ENCODE measurements at places on chromosomes 6 and 20.

DNA sequence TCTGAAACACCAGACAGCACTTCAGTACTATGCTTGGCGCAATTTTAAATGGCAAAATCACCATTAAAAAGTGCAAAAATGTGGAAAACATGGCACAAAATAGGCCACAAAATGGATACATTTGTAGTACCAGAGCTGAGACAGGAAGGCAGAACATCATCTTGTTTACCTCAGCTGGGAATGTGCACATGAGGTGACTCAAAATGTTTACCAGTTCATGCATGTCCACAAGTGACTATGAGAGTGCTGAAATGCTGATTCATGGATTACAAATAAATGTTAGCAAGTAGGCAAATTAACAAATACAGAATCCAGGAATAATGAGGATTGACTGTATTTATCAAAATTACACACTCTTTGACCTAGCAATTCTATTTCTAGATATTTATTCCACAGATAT, 201.6 kb downstream of the ISM1 start:
- DNase-seq, result no peak

GRCh38 chr6:30914076-30914853, at the start of gene VARS2:
Gene VARS2, plus strand, starts transcription at chr6:30914238. Its CDS starts 599 bp downstream, at chr6:30914837.
- peak; percentile 85 for DNase-seq

- no peak for DNase-seq
Observed at GRCh38 chr6:146840216-146840615, 241.4 kb downstream of the ADGB start.

DNA sequence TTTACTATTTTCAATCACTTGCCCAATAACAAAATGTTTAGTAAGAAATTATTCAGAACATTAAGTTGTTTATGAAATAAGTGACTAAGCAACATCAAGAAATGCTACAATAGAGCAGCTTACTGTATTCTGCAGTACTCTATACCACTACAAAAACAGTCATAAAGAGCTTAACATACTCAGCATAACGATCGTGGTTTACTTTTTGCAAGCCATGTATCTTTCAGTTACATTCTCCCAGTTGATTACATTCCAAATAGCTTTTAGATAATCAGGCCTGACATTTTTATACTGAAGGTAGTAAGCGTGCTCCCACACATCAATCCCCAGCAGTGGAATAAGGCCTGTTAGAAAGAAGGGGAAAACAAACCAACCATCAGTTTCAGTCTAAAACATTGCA, 10.7 kb downstream of the SOD2 start:
- no peak for DNase-seq

- no peak for DNase-seq
Observed at GRCh38 chr20:52031563-52032303, 159.8 kb downstream of the ZFP64 start.

- no peak for DNase-seq
Observed at GRCh38 chr6:90656325-90656724, 69.5 kb upstream of the MAP3K7 start.

GRCh38 chr20:17273717-17274116, 46.9 kb downstream of the PCSK2 start:
- no peak for DNase-seq

GRCh38 chr6:84033523-84034451, at the start of gene MRAP2:
Gene MRAP2, plus strand, starts transcription at chr6:84033772. Its CDS starts 21,547 bp downstream, at chr6:84055319.
- DNase-seq, result peak; percentile 56

DNA sequence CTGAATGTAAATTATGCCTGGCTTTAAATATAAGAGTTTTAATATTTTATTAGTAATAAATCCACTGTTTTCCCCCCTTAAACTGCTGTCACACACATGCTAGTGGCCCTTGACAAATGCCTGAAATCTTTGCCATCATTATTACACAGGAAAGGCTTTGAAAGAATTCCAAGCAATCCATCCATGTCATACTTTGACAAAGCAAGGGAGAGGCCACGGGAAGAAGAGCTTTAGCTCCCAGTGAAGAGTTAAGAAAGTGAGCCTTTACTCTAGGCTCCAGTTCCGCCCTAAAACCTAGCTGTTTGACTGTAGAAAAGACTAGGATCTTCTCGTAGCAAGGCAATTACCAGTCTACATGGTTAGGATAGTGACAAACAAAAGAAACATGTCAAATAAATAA, 147.9 kb downstream of the GMDS start:
- DNase-seq, result no peak

DNA sequence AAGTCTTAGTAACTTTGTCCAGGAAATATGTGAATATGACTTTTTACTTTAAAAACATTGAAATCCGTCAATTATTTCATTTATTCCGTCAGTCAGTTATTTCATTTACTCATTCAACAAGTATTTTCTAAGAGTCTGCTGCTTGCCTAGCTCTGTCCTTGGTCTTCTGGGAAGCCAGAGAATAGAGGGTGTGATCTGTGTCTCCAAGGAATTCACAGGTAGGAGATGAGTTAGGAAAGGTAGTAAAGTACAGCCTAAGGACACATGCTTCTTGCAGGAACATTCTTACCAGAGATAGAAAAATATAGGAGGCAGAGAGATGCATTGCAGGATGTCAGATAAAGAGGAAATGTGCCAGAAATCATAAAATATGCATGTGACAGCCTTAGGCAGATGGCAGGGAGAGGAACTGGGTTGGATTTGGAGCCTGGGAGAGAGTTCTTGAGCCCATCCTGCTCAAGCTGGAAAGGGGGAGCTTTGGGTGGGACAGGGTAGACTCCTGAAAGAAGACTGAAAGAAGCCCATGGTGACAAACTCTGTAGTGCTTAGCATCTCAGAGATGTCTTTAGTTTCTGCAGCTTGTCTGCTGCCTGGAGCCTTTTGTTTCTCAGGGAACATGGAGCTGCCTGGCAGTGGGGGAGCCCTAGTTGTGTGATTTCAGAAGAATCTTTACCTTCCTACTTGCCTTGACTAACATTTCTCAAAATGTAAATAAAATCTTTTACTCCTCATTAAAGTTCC, 3.5 kb downstream of the SH3BGRL2 start:
- no peak for DNase-seq

DNA sequence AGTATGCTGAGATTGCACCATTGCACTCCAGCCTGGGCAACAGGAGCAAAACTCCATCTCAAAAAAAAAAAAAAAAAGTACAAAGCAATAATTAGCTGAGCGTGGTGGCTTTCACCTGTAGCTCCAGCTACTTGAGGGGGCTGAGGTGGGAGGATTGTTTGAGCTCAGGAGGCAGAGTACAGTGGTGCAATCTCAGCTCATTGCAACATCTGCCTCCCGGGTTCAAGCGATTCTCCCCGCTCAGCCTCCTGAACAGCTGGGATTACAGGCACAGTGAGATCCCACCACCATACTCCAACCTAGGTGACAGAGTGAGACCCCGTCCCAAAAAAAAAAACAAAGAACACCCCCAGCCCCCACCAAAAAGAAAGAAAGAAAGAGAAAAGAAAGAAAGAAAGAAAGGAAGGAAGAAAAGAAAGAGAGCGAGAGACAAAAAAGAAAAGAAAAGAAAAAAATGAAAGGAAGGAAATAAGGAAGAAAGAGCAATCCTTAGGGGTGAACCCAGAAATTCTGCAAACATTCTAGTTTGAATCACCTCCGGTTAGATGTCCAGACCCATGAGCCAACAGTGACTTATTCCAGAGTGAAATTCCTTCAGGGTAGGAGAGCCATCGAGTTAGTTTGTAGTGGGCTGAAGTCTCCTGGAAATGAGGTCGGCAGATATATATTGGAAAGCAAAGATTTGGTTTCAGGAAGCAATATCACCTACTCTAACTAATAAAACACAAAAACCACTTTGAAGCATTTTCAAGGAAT, 3.2 kb upstream of the RIPOR3 start:
- DNase-seq, result no peak

DNA sequence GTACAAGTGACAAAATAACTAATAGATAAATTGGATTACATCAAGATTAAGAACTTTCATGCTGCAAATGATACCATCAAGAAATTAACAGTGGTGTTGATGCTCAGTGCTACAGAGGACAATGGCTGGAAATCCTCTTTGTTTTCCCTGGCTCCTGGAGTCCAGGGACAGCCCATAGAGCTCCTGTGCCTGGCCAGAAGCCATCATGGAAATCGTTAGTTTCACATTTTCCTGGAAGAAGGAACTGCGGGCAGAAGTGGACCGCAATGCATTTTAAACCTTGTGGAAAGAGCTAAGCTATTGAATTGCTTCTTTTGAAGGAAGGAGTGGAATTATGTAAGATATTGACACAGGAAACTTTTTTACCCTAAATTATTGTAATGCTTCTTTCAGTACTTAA, 276.0 kb downstream of the GJA1 start:
- no peak for DNase-seq

DNA sequence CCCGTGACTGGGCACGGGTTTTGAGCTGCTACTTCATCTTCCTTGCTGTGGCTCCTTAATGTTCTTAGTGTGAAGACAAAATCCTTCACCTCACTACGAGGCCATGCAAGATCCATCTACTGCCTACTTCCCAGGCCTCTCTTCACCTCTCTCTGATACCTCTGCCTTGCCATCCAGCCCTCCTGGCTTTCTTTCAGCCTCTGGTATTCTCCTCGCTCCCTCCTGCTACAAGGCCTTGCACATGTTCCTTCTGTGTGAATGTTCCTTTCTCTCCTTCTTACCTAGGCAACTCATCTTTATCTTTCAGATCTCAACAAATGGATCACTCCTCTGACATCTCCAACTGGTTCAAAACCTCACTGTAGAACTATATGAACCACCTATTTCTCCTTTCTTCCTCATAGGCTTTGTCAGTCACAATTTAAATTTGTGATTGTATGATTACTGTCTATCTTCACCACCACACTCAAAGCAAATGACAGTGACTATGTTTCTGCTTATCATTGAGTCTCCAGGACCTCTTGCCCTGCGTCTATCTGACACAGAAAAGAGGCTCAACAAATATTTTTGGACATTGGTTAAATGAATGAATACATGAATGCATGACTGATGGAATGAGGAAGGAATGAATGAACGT, 19.8 kb downstream of the HEY2 start:
- no peak for DNase-seq

GRCh38 chr6:36908747-36909146, 23.0 kb downstream of the C6orf89 start:
- no peak for DNase-seq

DNA sequence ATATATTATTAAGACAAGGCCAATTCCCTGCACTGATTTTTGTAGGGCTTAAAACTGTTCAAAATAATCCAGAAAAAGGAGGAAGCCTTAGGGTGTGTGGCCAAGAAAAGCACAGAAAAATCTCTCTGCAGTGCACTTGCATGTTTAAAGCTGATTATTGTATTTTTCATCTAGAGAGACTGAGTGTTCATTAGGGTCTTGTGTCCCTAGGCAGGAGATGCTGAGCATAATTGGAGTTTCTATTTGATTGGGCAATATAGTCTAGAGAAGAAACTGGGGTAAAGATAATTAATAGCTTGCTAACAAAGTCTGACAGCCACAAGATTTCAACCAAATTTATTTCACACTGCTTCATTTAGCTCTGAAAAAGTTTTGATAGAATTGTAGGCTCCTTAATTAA, 2.4 kb downstream of the FLRT3 start:
- peak; percentile 12 for DNase-seq

DNA sequence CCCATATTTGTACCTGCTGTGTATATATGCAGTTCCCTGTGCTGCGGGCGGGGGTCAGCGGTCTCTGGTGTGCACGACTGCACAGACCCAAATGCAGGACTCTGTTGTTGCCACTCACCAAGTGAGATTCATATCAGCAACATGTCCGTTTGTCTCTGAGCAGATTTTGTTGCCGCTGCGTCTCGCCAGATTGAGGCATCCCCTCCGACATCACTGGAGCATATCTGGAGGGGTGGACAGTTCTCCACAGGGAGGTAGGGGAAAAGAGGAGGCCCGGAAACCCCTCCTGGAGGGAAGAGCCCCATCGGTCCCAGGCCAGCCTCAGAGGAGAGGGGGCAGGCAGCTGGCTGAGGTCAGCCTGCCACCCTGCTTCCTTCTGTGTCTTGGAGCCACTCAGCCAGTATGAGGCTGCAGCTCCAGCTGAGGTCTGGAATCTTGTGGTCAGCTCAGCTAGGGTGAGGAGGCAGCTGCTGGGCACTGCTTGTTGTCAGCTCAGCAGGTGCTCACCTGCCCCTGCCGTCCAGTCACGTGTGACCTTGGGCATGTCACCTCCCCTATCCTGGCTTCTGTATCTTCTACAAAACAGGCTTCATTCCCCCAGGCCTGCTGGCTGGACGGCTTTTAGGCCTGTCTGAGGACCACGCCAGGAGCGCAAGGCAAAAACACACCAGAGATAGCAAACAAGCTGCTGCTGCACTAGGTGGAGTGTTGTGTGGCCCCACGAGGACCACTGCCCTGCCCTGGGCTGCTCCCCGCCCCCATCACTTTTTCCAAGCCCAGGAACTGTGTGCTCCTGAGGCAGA, 47.1 kb downstream of the HNF4A start:
- DNase-seq, result peak; percentile 30

DNA sequence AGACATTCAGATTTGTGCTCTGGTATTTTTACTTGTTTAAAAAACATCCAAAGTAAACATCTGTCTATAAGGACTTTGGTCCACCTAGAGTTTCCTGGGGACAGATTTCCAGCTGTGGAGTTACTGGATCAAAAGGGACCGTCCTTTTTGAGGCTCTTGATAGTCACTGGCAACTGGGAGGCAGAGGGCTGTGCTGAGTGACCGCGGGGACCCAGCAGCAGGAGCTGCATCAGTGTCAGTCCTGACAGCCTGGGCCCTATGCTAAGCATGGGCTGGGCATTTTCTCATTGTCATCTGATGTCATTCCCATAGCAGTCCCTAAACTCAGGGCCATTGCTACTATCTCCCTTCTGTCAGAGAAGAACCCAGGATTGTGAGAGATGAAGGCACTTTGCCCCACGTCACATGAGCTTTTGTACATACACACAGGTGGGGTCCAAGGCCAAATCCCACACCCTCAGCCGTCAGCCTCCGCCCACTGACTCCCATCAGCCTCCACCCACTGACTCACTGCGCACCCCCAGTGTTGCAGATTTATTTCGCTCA, 293.8 kb downstream of the TAF4 start:
- no peak for DNase-seq

GRCh38 chr20:45036044-45036755, 64.7 kb downstream of the KCNS1 start:
- DNase-seq, result no peak

DNA sequence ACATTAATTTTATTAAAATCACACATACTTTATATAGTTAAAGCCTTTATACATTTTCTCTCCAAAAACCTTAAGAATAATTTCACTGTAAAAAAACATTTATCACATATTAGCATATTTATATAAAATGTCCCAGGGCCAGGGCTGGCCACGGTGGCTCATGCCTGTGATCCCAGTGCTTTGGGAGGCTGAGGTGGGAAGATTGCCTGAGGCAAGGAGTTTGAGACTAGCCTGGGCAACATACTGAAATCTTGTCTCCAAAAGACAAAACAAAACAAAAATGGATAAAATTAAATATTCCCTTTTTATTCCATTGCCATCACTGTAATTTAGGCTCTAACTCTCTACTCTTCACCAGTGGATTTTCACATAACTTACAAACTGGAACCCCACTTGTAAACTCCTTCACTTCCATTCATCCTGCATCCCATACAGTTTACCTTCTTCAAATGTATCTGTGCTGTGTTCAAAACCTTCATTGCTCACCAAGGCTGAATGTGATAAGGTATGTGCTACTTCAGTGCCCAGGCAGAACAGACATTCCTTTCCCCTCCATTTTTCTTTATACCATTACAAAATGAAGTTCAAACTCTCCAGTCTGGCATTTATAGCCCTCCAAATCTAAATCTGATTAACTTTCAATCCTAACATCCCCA, 42.9 kb upstream of the PIM1 start:
- DNase-seq, result no peak

- DNase-seq, result no peak
Observed at GRCh38 chr6:35176301-35177024, 35.3 kb upstream of the TCP11 start.

- no peak for DNase-seq
Observed at GRCh38 chr6:75600768-75601167, 912 bp upstream of the SENP6 start.
